CD4-positive, alpha-beta T cell treated with Interleukin-4 for 1 hour (primary cell): ENCODE measurements at places on chromosomes 16 and 17.

GRCh38 chr16:50884066-50884860 is 142.4 kb downstream of the CYLD start:
- DNase-seq = peak; percentile 8

DNA sequence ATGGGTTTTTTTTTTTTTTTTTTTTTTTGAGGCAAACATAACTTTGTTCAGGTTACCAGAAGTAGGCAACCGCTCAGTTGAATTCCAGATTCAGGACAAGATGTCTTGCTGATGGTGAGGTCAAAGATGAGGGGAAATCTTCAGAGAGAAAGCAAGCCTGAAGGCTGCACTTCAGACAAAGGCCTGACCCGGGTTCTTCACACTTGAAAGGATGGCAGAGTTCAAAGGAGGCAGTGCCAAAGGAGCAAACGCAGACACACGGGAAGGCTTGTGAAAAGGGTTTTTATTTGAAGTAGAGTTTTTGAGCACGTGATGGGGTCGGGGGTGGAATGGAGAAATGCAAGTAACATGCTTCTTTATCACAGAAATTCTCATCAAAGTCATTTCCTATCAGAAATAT is 960.2 kb upstream of the EEF2KMT start:
- DNase-seq = no peak

GRCh38 chr17:12342609-12343435 is 322.1 kb downstream of the MAP2K4 start:
- DNase-seq = no peak

- DNase-seq = no peak
Observed at GRCh38 chr17:33695431-33695830, 402.3 kb upstream of the ASIC2 start.

GRCh38 chr17:61330174-61331150 is 69.2 kb upstream of the TBX2 start:
- DNase-seq = no peak
